ENCODE measurements at places on chromosomes 2 and 18.
A peak's percentile ranks its signal among the peaks of the same experiment; 100 is the strongest.

- DNase-seq = no peak
Observed at GRCh38 chr2:160194351-160194750, 5.7 kb downstream of the ITGB6 start.

GRCh38 chr18:57434536-57435494, at the start of gene ONECUT2:
TSS of gene ONECUT2 (plus strand) at chr18:57435374. CDS start at chr18:57435717, 343 bp downstream.
- DNase-seq = no peak

DNA sequence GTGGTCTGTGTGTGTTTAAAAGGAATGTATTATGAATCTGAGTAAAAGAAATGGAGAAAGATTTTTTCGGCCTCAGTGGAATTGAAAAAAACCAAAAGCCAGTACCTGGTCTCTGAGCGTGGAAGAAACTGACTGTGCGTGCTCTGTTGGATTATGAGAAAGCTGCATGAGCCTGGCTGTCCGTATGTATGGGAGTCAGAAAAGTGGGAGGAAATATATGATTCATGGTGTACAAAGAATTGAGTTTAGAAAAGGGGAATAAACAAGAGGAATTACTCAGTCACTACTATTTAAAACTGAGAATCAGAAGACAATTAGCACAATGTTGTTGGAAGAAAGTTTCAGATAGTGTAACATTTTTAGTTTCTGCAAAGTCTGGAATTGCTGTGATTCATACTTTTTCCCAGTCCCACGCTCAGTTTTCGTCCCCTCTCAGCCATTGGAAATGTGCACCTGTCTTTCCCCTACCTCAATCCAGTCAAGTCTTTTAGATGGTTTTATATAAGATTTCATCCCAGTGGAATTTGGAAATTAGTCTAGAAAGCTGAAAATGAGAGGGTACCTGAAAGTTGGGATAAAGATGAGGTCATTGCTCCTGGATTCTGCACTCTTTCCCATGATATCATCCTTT, 66.4 kb upstream of the CHMP1B start:
- no peak for DNase-seq

DNA sequence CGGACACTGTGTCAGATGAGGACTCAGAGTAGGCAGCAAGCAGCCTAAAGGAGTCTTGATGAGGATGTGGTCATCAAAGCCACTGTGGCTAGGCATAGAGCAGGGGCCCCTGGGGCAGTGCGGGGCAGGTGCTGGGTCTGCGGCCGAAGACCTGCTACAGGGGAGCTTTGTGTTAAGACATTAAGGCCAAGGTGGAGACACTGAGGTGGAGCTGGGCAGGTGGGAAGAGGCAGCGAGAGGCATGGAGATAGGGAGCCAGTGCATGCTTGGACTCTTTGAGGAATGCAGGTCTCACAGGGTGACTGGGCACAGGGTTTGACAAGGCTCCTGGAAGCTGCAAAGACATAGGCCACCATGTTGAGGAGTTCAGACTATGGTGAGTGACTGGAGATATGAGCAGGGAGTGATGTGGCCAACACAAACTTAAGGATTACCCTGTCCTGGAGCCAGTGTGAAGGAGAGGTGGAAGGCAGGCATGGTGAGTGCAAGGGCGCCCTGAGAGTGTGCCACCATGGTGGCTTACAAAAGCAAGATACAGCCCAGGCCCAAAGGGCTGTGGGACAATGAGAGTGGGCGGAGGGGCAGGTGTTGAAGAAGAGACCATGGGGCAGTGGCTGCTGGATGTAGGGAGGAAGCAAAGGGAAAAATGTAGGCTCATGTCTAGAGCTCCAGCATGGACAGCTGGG, 450.9 kb upstream of the HS6ST1 start:
- DNase-seq = no peak

- DNase-seq = no peak
Observed at GRCh38 chr2:27736031-27736889, 35.3 kb upstream of the MRPL33 start.

GRCh38 chr2:121791801-121792221, 36.4 kb downstream of the TSN start:
- no peak for DNase-seq

- DNase-seq = no peak
Observed at GRCh38 chr2:239054921-239055320, 207.0 kb downstream of the TWIST2 start.

DNA sequence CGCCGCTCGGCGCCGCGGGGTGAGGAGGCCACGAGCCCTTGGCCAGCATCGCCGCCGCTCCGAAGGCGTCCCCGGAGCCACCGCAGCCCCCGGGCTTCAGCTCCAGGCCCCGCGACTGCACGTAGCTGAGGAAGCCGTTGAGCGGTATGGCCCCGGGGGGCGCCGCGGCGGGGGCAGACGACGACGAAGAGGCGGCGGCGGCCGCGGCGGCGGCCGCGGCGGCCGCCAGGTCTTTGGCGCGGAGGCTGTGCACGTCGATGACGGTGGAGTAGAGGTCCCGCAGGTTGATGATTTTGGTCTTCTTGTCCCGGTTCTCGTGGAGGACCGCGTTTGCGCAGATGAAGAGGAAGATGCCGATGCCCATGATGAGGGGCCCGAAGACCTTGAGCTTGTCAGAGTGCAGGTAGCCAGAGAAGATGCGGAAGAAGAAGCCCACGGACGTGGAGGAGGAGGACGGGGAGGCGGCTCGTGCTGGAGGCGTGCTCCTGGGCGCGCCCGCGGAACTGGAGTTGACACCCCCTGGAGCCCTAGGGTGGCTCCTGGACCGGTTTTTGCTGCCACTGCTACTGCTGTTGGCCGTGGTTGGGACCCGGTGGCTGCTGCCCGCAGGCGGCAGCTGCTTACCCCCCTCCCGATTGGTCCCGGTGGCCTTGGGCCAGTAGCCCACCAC, 4.0 kb downstream of the TMEM200C start:
- no peak for DNase-seq

DNA sequence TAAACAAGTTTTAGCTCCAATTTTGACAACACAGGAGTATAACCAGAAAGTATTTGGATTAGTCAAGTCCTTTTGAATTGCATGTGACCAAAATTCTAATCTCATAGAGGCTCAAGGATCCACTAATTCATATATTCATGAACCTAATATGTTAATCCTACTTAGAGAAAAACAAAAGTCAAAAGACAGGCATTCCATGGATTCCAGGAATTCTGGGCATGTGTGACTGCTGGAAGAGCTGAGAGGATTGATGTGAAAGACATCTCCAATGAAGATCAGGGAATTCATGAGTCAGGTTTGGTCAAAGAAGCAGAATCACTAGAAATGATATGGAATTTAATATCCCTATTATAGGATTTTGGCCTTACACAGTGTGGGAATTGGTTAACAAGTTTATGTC, 1494.6 kb upstream of the DDX18 start:
- DNase-seq = no peak

DNA sequence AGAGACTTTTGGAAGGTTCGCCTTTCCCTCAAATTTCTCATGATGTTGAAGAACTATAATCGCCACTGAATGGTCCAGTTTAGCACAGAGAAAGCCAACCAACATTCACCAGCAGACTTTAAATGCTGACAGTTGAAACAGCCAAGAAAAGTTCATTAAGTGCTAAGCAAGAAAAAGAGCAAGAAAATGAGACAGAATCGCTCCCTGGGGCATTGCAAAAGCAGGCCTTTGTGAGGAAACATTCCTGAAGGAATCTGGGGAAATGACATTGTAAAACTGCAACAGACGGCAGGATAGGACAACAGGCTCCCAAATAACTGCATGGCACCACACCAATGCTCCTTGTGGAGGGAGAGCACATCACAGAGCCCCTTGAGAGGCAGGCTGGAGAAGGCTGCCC, 269.3 kb upstream of the ID2 start:
- DNase-seq = no peak

GRCh38 chr2:109607766-109608165, 6.0 kb downstream of the SEPTIN10 start:
- no peak for DNase-seq

- no peak for DNase-seq
Observed at GRCh38 chr2:45001869-45002385, 7.3 kb downstream of the SIX2 start.

- no peak for DNase-seq
Observed at GRCh38 chr2:112658301-112658700, 12.6 kb downstream of the SLC20A1 start.

GRCh38 chr18:63949068-63949737, at the start of gene HMSD:
TSS of gene HMSD (plus strand) at chr18:63949301. CDS start at chr18:63953456, 4,155 bp downstream.
- DNase-seq = peak; percentile 44

GRCh38 chr18:52582516-52582915, 242.5 kb downstream of the DCC start:
- DNase-seq = no peak

DNA sequence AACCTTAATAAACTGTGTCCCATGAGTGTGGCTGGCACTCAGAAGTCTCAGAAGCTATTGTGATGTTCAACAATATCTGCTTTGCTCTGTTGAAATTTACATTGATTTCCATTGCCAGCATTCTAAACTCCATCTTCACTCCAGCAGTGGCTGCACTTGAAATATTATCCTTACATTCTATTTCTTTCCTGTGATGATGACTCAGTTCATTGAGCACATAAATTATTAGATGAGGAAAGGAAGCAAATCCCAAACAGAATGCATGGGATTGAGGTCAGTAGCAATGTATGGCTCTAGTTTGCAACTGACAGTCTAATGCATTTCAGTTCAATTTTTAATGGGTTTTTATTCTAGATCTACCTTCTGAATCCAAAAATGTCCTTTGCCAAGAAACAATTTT, 92.4 kb upstream of the TTN start:
- DNase-seq = no peak

GRCh38 chr2:175840256-175840655, 161.8 kb downstream of the LNPK start:
- DNase-seq = no peak

- DNase-seq = no peak
Observed at GRCh38 chr2:123953846-123954245, 71.2 kb upstream of the CNTNAP5 start.

- no peak for DNase-seq
Observed at GRCh38 chr2:24816884-24817283, 23.7 kb downstream of the CENPO start.

DNA sequence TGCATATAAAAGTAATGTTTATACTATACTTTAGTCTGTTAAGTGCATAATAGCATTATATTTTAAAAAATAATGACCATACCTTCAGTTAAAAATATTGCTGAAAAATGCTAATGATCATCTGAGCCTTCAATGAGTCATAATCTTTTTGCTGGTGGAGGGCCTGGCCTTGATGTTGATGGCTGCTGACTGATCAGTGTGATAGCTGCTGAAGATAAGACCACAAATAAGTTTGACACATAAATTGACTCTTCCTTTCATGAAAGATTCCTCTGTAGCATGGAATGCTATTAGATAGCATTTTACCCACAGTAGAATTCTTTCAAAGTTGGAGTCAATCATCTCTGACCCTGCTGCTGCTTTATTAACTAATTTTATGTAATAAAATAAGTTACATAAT, 128.4 kb upstream of the CCDC85A start:
- DNase-seq = no peak

DNA sequence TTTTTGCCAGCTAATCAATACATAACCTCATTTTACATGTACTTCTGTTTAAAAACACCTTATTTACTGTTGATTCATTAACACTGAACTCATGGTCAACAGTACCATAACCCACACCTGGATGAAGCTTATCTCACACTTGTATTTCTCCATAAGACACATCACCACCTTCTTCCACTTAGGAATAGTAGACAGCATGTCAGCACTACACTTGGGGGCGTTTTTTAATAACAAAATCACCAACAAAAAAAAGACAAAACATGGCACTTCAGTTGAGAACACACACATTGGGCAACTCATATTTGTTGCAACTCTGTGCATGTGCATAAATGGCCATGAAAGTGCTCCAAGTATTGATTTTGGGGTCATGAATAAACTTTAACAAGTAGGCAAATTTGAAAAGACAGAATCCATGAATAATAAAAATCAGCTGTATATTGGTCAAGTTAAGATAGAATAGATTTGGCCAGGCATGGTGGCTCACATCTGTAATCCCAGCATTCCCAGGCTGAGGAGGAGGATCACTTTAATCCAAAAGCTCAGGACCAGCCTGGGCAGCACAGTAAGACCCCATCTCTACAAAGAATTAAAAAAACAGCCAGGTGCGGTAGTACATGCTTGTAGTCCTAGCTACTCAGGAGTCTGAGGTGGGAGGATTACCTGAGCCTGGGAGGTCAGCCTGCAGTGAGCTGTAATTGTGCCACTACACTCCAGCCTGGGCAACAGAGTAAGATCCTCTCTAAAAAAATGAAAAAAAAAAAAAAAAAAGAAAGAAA, 84.4 kb upstream of the SRD5A2 start:
- no peak for DNase-seq

DNA sequence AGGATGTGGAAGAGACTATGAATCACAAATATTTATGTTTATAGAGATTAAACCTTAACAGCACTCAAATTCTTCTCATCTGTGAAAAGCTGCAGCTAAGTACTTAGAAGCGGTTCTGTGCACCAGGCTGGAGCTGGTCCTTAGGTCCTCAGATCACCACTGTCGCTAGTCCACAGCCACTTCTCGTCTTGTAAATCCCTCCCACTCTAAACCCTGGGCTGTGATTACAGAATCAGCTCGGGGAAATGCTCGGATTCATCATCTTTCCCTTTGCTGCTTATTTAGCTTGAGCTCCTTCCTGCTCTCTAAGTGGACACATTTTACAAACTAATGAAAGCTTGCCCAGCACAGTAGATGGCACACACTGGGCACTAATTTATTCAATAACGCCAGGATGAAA, 61.7 kb downstream of the RNF152 start:
- DNase-seq = no peak

DNA sequence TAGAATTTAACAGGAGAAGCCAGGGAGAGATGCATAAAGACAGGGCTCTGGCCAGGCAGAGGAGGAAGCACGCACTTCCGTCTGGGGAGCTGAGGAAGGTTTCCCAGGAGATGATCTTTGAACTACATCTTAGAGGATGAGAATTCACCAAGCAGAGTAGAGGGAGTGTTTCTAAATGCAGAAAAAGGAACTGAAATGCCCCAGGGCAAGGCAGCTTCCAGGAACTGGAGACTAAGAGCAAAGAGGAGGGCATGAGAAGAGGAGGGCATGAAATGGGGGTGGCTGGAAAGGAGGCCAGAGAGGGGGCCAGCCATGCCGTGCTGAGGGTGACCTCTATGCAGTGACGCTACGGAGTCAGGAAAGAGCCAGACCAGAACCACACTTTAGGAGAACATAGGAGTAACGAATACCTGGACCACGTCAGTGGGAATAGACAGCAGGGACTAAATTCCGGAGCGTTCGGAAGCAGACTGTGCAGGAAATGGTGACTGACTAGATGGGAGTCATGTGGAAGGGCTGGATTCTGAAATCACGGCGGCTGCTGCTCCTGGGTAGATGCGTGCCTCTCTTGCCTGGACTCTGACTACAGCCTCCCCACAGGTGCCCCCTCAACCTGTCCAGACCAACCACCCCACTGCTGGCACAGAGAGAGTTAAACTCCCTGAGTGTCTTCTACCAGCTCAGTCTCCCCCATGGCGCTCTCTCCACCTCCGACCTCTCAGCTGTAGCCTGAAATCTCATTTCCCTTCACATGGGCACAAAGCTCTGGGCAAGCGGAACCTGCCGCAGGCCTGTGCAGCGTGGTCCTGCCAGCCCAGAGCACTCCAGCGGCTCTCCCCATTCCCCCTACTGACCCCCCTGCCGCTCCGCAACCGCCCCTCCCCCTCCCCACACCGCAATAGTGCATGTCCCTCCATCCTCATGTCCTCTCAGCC, 87.0 kb upstream of the RTN4 start:
- no peak for DNase-seq

Measured in MM.1S (cell line).